ENCODE measurements at places on chromosomes 3 and 15.

GRCh38 chr3:113247068-113247467 lies 35.7 kb downstream of the BOC start:
- no peak for DNase-seq

DNA sequence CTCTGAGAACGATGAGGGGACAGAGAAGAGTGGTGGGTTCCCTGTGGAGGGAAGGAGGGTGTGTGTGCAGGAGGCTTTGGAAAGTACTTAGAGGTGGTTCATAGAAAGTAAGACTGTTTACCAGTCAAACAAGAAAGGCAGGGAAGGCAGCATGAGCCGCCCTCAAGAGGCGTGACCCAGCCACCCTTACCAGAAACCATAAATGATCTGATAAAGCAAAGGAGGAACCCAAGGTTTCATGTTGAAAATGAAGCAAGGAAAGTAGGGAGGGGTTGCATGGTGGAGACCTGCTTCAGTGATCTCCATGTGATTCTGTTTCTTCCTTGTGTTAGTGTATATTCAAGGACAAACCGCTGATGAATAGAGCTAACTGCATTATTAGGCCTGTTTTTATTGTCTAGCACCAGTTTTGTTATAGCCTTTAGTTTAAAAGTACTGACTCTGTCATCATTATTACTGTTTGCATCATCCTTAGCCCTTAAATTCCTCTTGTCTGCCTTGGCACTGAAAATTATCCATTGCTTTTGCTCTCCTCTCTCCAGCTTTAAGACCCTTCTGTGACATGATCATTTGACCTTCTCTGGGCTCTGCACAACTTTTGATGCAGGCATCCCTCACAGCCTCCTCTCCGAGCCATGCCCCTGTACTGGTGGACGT lies 96.1 kb downstream of the STAC start:
- DNase-seq = no peak

DNA sequence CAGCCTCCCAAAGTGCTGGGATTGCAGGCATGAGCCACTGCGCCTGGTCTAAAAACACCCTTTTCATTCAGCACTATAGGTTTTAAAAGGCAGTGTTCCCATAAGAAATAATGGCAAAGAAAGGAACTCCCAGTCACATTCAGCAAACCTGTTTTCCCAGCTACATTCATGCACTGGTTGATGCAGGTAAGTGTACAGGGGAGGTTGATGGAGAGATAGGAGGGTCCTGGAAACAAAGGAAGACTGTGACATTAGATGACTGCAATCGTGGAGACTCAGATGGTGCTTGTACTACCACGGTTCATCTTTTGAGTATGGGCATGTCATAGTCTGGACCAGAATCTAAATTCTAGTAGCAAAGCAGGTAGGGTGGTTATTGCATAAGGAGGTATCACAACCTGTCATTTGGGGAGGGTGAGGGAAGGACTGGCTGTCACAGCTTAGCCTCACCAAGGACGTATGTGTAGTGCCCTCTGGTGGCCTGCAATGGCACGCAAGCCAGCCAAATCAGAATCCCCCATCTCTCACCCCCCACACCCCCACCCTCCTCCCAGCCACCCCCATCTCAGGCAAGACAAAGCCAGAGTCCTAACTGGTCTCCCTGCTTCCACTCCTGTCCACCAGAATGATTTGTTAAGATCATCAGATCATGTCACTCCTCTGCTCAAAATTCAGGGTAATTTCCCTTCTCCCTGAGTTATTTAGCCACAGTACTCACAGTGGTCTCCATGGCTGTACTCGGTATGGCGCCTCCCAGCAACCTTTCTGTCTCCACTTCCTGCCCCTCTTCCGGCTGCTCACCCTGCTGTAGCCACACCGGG lies 28.8 kb upstream of the UBL7 start:
- DNase-seq = peak; percentile 82

DNA sequence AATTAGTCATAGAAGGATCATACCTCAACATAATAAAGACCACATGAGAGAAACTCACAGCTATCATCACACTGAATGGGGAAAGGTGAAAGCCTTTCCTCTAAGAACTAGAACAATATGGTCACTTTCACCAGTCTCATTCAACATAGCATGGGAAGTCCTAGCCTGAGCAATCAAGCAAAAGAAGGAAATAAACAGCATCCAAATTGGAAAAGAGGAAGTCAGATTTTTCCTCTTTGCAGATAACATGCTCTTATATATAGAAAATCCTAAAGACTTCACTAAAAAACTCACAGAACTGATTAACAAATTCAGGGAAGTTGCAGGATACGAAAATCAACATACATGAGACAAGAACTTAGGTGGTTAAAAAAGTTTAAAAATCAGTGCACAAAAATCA lies 24.7 kb downstream of the MAP3K13 start:
- no peak for DNase-seq

- no peak for DNase-seq
These were observed 6.5 kb downstream of the KLHL18 start for GRCh38 chr3:47288966-47289910.

GRCh38 chr3:98763076-98763475 lies at the start of gene ST3GAL6:
TSS of gene ST3GAL6 (plus strand) at chr3:98763340. CDS start at chr3:98768441, 5,101 bp downstream.
- peak; percentile 40 for DNase-seq

DNA sequence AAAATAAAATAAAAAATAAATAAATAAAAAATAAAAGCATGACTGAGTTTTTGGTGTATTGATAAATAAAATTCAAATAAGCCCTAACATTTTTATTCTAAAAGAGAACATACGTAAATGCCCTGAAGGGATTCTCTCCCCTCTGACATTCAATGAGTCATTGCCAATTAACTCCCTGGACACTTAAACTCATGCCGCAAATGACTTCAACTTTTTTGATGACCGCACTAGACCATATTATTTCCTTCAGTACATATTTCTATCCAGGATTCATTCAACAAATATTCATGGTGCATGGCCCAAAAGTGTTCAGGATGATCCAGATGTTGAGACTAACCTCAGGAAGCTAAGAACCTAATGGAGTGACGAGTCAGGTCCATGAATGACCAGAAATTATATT lies 195.9 kb upstream of the LRRN1 start:
- no peak for DNase-seq

GRCh38 chr3:34185301-34185700 lies 386.9 kb downstream of the PDCD6IP start:
- DNase-seq = no peak

DNA sequence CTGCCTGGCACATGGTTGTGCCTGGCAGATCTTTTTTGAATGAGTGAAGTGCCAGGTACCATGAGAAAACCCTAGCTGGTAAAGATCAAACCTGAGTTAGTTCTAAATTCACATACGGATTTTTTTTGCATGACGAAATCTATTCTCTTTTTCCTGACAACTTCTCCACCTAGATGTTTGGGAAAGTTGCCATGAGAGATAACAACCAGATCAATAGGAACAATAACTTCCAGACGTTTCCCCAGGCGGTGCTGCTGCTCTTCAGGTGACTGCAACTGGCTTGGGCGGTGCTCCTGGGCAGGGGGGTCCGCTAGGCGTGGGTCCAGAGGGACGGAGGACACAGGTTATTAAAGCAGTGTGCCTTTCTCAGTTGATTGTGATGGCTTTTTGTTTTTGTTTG lies 71.8 kb downstream of the CHDH start:
- DNase-seq = no peak

DNA sequence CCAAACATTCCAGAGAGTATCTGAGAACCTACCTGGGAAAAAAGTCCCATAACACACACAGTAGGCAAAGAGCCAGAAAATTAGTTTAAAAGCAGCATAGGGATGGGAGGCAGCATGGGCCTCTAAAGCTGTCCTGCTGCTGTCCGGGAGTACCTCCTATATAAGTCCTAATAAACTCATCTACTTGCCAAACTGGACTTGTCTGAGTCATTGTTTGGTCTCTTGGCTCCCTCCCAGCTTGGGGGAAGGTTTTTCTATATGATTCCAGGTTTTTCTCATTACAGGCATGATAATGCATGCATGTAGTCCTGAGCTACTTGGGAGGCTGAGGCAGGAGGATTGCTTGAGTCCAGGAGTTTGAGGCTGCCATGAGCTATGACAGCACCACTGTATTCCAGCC lies 17.5 kb upstream of the HACD2 start:
- peak; percentile 78 for DNase-seq

DNA sequence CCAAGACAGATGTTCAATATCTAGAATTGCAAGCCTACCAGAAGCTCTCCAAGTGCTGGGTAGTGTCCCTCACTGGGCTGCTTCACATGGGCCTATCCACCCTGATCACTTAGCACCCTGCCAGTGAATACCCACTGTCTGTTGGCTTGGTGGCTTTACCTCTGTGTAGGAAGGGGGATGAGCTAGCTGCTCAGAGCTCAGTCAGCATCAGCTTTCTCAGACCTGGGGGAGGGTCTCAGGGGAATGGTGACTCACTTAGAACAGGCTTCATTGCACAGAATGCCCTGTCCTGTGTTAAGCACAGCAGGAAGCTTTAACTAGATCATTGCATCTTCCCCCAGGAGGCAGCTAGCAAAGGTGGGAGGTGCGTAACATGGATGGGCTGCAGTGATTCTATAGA lies 209.8 kb downstream of the PDCD6IP start:
- no peak for DNase-seq

- DNase-seq = no peak
These were observed 15.0 kb downstream of the ACAA1 start for GRCh38 chr3:38121832-38122461.

DNA sequence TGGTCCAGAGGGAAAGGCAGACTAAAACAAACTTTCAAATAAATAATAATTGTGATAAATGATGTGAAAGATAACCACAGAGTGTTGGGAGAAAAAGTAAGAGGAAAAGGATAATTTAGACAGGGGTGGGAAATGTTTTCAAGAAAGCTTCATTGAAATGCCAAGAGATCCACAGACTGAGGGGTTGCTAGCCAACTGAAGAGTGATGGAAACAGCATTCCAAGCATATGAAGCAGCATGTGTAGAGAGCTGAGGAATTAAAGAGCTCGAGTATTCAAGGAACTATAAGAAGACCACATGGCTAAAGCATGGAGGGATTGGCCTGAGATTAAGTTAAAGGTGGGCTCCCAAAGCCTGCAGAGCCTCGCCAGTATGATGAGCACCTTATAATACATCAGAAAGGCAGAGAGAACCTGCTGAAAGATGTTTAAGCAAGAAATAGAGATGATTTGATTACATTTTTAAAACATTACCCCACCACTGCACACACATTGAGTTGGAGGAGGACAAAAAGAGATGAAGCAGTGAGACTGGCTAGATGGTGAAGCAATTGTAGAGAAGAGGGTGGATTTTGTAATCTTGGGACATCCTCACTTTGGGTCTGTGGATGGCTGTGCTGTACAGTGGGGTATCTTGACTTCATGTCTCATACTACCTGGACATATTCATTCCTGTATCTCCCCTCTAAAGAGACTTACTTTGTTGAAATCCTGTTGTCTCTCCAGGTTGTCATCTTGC lies 100.8 kb downstream of the STAC start:
- DNase-seq = no peak

GRCh38 chr15:49047456-49047855 lies 1.2 kb upstream of the SECISBP2L start:
- DNase-seq = peak; percentile 26

GRCh38 chr3:23365066-23365465 lies 161.9 kb downstream of the UBE2E2 start:
- no peak for DNase-seq

DNA sequence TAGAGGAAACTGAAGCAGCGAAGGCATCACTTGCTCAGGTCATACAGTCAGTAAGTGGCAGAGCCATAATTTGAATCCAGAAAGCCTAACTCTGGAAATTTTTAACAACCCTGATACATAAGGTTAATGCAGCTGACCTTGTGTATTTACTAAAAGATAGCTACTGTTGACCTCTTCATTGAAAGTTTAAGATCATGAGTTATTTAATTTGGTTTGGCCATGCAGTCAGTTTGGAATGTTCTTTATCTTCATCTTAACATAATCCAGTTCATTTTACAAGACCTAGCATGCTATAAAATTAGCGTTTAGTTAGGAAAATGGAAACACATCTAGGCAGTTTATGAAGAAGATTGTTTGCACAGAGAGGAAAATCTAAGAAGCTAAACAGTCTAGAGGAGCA lies 240.9 kb downstream of the RBMS3 start:
- no peak for DNase-seq

GRCh38 chr3:51123531-51123930 lies 261.6 kb upstream of the MANF start:
- DNase-seq = no peak

DNA sequence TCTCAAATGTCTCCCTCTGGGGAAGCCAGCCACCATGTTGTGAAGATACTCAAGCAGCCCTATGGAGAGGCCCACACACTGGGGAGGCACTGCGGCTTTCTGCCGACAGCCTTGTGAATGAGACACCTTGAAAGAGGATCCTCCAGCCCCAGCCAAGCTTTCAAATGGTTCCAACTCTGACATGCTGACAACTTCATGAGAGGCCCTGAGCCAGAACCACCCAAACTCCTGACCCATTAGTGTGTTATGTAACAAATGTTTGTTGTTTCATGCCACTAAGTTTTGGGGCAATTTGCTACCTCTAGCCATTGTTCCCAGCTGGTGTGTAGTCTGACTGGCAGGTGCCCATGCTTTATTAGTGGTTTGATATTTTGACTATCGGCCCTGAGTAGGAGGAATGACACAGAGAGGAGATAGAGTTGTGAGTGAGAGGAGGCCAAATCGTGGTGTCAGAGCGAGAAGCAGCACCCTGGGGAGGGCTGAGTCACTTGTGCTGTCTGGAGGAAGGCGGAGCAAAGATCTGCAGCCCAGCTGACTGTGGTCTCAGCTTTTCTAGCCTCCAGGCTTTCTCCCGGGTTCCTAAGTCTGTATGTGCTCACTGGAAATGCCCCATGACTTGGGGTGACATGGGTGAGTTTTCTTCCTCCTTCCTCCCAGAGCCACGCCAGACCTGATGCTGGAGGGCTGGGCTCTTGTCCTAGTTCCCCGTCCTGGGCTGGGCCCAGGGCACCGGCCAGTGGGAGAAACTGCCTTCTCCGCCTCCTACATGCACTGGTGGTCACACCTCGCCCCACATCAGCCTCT lies 56.7 kb upstream of the BLM start:
- peak; percentile 86 for DNase-seq

DNA sequence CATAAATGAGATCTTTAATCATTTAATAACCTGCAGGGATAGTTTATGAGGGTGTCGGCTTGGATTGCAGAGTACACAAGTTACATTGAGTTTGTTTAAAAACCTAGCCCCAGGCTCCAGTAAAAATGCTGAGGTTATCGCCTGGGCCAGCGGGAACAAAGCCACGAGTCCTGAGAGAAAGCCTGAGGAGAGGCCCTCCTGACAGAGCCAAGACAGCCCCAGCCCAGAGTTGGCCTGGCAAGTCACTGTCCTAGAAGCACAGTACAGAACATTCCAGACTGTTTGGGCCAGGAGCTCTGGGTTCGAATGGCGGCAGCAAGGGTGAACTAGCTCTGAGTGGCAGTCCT lies 32.4 kb downstream of the SEC61A1 start:
- DNase-seq = no peak

GRCh38 chr3:177131927-177132636 lies 65.2 kb downstream of the TBL1XR1 start:
- no peak for DNase-seq

- no peak for DNase-seq
These were observed 435 bp downstream of the ALDH1L1 start for GRCh38 chr3:126179825-126180476.

GRCh38 chr15:96285729-96286254 lies 44.7 kb upstream of the NR2F2 start:
- DNase-seq = no peak

- peak; percentile 26 for DNase-seq
These were observed 156.7 kb upstream of the TSC22D2 start for GRCh38 chr3:150251187-150252062.

Data from erythroblast (primary cell).